ENCODE measurements at places on chromosomes 2 and 18.

- DNase-seq, result no peak
These were observed 58.2 kb downstream of the SLC16A14 start for GRCh38 chr2:230010501-230010900.

- no peak for DNase-seq
These were observed 167.7 kb downstream of the TXNL1 start for GRCh38 chr18:56470406-56471351.

DNA sequence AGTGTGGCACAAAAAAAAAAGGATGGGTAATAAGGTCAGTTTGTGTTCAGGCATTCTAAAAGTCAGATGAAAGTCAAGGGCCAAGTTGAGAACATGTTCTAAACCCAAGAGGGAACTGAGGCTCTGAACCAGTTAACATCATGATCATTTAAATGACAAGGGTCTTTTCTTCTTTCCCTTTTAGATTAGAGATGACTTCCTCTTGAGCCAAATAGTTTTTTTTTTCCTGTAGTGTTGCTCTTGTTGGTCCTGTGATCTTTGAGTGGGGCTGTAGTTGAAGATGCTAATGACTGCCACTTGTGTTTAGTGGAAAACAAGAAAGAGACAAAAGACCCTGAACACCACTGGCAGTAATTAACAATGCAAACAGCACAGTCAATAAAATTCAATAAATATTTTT, 482.7 kb upstream of the SYT4 start:
- DNase-seq, result no peak

DNA sequence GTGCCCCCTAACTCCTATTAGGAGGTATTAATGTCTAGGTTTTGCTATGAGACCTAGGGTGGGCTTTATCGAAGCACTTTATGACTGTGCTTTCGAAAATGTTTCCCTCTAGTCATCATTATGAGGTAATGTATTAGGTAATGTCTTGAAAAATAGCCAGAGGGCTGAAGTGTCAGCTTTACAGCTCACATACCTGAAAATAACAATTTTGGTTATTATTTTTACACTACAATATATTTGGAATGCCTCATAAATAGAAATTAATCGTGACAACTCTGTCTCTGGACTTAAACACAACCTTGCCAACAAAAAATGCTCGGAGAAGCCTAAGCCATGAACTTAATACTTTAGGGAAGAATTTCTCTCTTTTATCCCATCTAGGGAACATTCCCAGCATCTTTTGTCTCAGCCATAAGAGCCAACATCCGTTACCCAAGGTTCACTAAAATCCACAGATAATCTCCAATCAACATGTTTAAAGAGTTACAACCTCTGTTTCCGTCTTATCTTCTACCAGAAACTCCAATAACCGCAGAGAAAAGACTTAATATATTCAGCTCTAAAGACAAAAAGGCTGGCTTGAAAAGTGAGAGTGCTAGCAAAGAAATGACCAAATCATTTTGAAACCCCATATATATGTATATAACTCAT, 130.9 kb upstream of the RND3 start:
- DNase-seq, result no peak

- no peak for DNase-seq
These were observed 306.0 kb upstream of the RAB12 start for GRCh38 chr18:8303151-8303755.

DNA sequence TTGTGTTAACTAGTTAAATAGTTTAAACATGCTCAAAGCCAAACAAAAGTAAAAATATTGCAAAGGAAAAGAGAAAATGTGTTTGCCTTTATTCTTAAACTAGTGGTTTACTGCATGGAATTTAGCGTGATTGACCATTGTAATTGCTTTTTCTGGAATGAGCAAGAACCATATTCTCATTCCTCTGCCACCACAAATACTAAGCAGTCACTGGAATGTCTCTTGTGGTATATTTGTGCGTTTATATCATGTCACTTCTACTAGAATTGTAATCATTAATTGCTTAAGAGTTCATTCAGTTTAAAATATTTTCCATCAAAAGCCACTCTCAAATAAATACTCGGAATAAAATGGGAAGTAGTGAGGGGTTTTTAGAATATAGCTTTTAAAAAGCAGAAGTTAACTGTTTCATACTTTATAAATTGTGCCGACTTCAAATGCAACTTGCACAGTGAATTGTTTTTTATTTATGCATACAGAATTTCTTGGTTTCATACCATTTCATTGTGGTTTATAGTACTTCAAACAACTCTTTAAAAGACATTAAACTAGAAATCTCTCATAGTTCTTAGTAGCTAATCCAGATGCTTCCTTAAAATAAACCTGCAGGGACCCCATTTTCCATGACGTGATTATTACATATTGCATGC, 288.1 kb downstream of the EPHA4 start:
- no peak for DNase-seq

GRCh38 chr2:134324430-134324829, 70.6 kb downstream of the MGAT5 start:
- DNase-seq, result no peak

GRCh38 chr2:122652670-122653069, 897.2 kb downstream of the TSN start:
- no peak for DNase-seq

GRCh38 chr18:14747513-14748474, at the start of gene ANKRD30B:
Gene ANKRD30B (plus strand): TSS chr18:14748172. CDS start chr18:14748420, 248 bp downstream.
- no peak for DNase-seq

DNA sequence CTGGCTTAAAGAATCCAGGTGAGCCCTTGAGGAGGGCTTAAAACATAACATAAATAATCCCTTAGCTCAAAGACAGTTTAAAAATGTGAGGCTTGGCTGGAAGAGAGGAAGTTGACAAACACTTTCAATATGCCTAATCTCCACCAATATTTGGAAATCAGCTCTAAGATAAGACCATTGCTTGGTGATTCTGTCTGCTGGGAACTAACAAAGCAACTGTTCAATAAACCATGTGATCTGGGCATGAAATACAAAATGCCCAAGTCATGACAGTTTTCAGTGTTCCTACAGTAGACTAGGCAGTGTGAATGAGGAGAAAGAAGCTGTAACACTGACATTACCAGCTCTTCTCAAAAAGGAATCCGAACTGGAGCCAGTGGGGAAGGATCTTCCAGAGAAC, 10.7 kb downstream of the MFF start:
- no peak for DNase-seq

All from neural progenitor cell (in vitro differentiated cells).